A673 (cell line): ENCODE measurements at places on chromosomes 13 and 19.

DNA sequence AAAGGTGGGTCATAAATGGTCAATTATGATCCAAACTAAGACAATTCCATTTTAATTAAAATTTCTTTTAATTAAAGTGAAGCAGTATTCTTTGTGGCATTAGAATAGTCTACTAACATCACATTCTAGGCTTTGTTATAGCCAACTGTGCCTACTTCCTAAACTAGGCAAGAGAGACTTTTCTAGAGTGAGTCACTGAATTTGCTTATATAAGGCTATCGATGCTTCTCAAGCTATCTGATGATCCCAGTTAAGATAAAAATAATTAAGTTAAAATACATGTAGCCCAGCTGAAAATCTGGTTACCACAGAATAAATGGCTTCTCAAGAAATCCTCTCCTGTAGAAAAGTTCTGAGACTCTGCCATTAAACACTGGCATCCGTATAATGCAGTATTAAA lies 12.5 kb downstream of the ANKRD10 start:
- DNase-seq: no peak
- H3K4me3 ChIP-seq: no peak overlapping the region
- H3K36me3 ChIP-seq: peaks cover 37% of the 10 kb centered on the region
- no peaks in the 10 kb centered on the region for H3K4me1 ChIP-seq
- H3K27ac ChIP-seq: no peak overlapping the region

- no peak for DNase-seq
- H3K27me3 ChIP-seq: no peaks in the 10 kb centered on the region
- H3K4me1 ChIP-seq: no peaks in the 10 kb centered on the region
- no peak overlapping the region for H3K27ac ChIP-seq
- peaks cover 12% of the 10 kb centered on the region for H3K36me3 ChIP-seq
- no peak overlapping the region for H3K4me3 ChIP-seq
These were observed 15.0 kb downstream of the PLIN4 start for GRCh38 chr19:4503132-4503824.

- no peak overlapping the region for H3K4me3 ChIP-seq
- H3K36me3 ChIP-seq: no peaks in the 10 kb centered on the region
- no peaks in the 10 kb centered on the region for H3K27me3 ChIP-seq
- no peak for DNase-seq
These were observed 246.5 kb downstream of the FGF9 start for GRCh38 chr13:21917086-21918015.

DNA sequence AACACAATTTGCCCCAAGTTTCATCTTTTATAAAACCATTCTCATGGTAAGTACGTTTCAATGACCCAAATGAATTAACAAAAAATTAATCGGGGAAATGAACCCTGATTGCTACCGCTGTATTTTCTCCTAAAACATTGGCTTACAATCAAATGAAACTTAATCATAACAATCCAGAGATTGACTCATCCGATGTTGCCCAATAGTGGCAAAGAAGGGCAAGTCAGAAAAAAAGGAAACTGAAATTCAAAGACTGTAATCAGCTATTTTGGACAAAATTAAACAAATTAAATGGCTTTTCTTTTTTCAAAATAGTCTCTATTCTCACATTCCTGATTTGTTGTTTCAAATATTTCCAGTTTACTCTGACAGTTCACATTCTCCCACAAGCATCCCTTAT lies 3.9 kb upstream of the ACOD1 start:
- DNase-seq: no peak
- H3K4me3 ChIP-seq: no peak overlapping the region
- H3K4me1 ChIP-seq: no peaks in the 10 kb centered on the region
- no peaks in the 10 kb centered on the region for H3K36me3 ChIP-seq

- no peak for DNase-seq
- peak overlapping the region; percentile 97 for H3K27ac ChIP-seq
- peak overlapping the region; percentile 94 for H3K4me3 ChIP-seq
- no peaks in the 10 kb centered on the region for H3K27me3 ChIP-seq
- peaks cover 10% of the 10 kb centered on the region for H3K36me3 ChIP-seq
- peaks cover 20% of the 10 kb centered on the region for H3K4me1 ChIP-seq
These were observed 1.0 kb downstream of the PCID2 start for GRCh38 chr13:113207460-113207859.

DNA sequence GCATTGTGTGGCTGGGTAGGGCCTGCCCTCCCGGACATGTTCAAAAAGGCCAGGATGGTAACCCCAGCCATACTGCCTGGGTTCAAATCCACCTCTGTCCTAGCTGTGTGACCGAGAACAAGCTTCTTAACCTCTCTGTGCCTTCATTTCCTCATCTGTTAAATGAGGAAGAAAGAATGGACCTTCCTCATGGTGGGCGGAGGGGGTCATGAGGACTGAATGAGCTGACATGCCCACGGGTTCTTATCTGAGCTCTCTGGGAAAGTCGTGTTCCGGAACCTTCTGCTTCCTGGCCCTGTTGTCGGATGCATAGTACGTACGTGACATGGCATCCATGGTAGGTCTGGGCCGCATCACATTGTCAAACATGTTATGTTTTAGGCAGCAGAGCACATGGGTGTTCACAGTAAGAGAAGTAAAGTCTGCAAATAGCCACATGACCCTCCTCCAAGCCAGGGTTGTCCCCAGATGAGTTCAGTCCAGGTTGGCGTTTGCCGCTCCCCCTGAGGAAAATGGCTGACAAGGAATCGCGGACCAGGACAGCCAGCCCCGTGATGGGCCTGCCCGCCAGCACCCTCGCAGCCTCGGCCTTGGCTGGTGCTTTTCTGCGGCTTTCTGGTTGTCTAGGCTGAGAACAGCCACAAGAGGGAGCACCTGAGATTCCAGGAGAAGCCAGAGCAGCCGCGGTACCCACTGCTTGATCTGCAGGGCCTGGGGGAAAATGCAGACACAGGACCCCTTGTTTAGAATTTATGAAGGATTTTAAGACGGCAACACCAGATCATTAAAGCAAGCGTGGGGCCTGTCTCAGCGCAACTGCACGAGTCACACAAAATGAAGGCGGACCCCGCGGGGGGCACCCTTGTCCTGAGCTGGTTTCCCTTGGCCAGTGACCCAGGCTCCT lies 2.4 kb upstream of the NTN5 start:
- no peaks in the 10 kb centered on the region for H3K36me3 ChIP-seq
- no peak overlapping the region for H3K4me3 ChIP-seq
- H3K27me3 ChIP-seq: no peaks in the 10 kb centered on the region
- peak; percentile 93 for DNase-seq
- peaks cover 4% of the 10 kb centered on the region for H3K4me1 ChIP-seq
- H3K27ac ChIP-seq: no peak overlapping the region

GRCh38 chr13:38900188-38900587 lies 90.4 kb downstream of the STOML3 start:
- H3K4me3 ChIP-seq: no peak overlapping the region
- DNase-seq: peak; percentile 54
- H3K27me3 ChIP-seq: no peaks in the 10 kb centered on the region
- no peaks in the 10 kb centered on the region for H3K4me1 ChIP-seq
- no peak overlapping the region for H3K27ac ChIP-seq

DNA sequence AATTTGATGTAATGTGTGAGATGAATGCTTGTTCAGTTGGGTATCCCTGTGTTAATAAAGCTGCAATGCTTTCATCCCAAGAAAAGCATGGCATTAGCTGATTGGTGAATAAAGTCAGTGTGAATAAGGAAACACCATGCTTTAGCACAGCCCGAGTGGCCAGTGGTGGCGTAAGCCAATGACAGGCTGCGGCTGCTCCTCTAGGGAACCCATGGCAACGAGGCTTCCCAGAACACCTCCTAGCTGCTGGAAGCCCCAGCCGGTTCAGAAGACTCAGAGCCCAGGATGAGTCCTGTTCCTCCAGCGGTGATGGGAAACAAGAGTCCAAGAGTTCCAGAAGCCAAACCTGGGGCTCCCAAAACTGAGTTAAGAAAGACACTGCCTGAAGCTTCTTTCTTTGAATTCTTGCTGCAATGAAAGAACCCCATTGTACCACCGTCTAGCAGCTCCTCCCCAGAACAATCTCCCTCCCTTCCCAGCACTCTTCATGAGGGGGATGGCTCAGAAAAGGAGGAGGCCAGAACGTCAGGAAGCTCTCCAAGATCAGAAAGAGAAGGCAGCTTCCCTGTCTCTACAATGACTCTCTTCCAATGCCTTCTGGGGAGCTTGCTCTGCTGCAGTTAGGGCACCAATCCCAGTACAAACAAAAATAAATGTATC lies 58.2 kb downstream of the TSHZ3 start:
- no peaks in the 10 kb centered on the region for H3K4me1 ChIP-seq
- no peak overlapping the region for H3K27ac ChIP-seq
- no peak for DNase-seq

GRCh38 chr19:917323-918151 lies at the start of gene KISS1R:
Gene KISS1R, plus strand, starts transcription at chr19:917333. Its CDS starts 170 bp downstream, at chr19:917503.
- H3K27ac ChIP-seq: no peak within 1 kb of the TSS
- peaks cover 37% of the 10 kb centered on the region for H3K27me3 ChIP-seq
- H3K4me3 ChIP-seq: peak within 1 kb of the TSS; percentile 33
- peak; percentile 50 for DNase-seq
- peaks cover 22% of the 10 kb centered on the region for H3K4me1 ChIP-seq

DNA sequence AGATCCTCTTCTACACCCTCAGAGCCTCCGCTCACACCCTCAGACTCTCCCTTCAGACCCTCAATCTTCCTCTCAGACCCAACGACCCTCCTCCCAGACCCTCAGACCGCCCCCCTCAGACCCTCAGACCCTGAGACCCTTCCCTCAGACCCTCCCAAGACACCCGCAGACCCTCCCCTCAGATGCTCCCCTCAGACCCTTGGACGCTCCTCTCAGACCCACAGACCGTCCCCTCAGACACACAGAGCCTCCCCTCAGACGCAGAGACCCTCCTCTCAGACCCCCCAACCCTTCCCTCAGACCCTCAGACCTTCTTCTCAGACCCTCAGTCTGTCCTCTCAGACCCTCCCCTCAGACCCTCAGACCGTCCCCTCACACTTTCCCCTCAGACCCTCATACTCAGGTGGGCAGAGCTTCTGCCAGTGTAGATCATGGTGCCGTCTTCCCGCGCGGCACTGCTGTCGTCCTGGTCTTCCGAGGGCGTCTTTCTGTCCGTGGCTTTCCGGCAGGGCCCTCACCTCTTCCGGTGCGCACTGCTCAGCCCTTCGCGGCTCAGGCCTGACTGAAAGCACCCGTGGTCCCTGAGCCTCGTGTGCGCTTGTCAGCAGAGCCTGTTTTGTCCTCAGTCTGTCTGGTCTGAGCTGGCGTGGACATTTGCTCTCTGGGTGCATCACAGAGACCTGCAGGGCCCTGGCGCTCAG lies 18.9 kb upstream of the TFDP1 start:
- no peak overlapping the region for H3K27ac ChIP-seq
- H3K36me3 ChIP-seq: no peaks in the 10 kb centered on the region
- H3K4me3 ChIP-seq: no peak overlapping the region
- peaks cover 5% of the 10 kb centered on the region for H3K27me3 ChIP-seq
- no peaks in the 10 kb centered on the region for H3K4me1 ChIP-seq
- DNase-seq: no peak

DNA sequence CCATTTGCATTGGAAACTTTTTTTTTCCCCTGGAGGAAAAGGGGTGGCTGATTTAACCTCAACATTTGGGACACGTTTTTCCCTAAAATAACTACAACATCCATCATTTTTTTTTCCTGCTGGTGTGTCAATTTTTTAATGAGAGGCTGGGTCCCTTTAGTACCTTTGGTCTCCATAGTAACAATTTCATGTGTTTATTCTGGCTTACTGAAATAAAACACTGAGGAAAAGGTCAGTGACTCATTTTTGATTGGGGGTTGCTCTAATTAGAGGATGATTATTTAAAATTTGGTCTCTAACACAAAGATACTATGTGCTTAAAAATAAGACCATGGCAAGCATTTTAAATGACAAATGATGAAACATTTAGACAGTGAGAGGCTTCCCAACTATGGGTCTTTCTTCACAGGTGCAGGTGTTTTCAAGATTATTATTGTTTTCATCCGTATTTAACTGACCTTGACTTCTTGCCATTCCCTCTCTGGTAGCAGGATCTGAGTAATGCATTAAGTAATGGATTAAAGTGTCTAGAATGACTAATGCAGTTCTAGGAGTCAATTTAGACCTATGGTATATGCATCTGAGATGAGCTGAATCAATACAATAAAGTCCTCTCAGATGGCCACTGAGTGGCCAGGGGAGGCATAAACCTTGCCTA lies 406.4 kb downstream of the KCNRG start:
- H3K36me3 ChIP-seq: no peaks in the 10 kb centered on the region
- H3K27me3 ChIP-seq: no peaks in the 10 kb centered on the region
- no peaks in the 10 kb centered on the region for H3K4me1 ChIP-seq
- H3K4me3 ChIP-seq: no peak overlapping the region
- H3K27ac ChIP-seq: no peak overlapping the region
- no peak for DNase-seq

DNA sequence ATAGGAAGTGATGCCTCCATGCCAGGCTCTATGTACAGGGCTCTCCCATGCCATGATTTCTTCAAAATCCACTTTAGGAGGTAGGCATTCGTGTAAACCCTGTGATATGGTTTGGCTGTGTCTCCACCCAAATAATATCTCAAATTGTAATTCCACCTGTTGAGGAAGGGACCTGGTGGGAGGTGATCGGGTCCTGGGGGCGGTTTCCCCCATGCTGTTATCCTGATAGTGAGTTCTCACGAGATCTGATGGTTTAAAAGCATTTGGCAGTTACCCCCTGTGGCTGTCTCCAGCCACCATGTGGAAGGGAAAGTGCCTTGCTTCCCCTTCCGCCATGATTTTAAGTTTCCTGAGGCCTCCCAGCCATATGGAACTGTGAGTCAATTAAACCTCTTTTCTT lies 8.1 kb downstream of the SARS2 start:
- no peak for DNase-seq
- H3K27ac ChIP-seq: no peak overlapping the region
- peaks cover 20% of the 10 kb centered on the region for H3K36me3 ChIP-seq
- no peaks in the 10 kb centered on the region for H3K4me1 ChIP-seq
- no peaks in the 10 kb centered on the region for H3K27me3 ChIP-seq

DNA sequence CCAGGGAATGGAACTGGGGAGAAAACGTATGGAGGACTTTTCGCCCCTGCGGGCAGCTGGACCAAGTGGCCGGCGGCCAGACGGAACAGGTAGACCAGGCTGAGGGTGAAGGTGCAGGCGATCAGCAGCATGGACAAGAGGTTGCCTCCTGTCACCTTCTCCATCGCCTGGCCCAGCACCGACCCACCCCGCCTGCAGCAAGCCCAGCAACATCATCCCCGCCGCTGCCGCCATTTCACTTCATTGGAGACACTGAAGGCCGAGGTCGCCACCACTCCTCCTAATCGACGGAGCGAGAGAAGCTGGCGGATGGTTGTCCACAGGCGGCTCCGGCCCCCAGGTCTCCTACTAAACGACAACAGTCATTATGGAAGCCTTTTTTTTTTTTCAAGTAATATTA lies 5.0 kb upstream of the SLC46A3 start:
- H3K36me3 ChIP-seq: no peaks in the 10 kb centered on the region
- no peaks in the 10 kb centered on the region for H3K27me3 ChIP-seq
- H3K27ac ChIP-seq: no peak overlapping the region
- H3K4me1 ChIP-seq: peaks cover 5% of the 10 kb centered on the region
- H3K4me3 ChIP-seq: no peak overlapping the region

GRCh38 chr19:13958043-13958442 lies 5.7 kb downstream of the DCAF15 start:
- H3K4me3 ChIP-seq: no peak overlapping the region
- H3K36me3 ChIP-seq: peaks cover 53% of the 10 kb centered on the region
- DNase-seq: no peak

- H3K4me1 ChIP-seq: peaks cover 23% of the 10 kb centered on the region
- H3K4me3 ChIP-seq: peak within 1 kb of the TSS; percentile 98
- no peak for DNase-seq
- no peaks in the 10 kb centered on the region for H3K27me3 ChIP-seq
These were observed at the start of gene TMEM238 for GRCh38 chr19:55384131-55384919. Gene TMEM238, minus strand, starts transcription at chr19:55384292. Its CDS starts 33 bp downstream, at chr19:55384259.
